Omental fat pad (tissue), 4 donors: ENCODE measurements at places on chromosomes 16 and 17.

GRCh38 chr17:2107506-2107905 is 52.6 kb downstream of the HIC1 start:
- no peak for DNase-seq

GRCh38 chr16:66475232-66475631 is 48.1 kb downstream of the BEAN1 start:
- DNase-seq, result no peak

DNA sequence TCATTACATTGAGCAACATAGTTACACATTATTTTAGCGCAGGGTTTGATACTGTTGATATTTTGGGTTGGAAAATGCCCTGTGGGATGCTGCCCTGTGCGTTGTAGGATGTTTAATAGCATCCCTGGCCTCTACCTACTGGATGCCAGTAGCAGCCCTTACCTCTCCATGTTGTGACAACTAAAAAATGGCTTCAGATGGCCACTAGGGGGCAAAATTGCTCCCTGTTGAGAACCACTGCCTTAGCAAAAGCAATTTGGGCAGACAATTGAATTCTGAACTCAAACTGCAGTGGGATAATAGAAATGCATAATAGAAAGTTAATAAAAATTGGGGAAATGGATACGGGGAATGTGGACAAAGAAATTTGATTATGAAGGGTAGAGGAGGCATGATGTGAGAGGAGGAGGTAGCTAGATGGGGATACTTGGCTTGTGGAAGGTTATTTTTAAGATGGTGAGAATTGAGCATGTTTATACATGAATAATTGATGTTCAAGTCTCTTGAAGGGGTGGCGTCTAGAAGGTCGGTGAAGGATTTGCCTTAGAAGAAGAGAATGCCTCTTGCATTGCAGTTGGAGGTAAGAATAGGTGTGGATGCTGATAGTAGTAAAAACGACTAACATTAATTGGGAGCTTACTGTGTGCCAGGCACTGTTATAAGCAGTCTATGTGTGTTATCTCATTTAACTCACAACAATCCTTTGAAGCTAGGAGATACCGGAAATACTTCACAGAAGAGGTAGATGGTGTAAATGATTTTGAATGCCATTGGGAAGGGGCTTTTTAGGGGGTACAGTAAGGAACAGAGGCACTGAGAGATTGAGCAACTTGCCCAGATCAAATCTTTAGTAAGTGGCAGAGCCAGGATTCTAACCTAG is 19.0 kb downstream of the HEATR9 start:
- no peak for DNase-seq

DNA sequence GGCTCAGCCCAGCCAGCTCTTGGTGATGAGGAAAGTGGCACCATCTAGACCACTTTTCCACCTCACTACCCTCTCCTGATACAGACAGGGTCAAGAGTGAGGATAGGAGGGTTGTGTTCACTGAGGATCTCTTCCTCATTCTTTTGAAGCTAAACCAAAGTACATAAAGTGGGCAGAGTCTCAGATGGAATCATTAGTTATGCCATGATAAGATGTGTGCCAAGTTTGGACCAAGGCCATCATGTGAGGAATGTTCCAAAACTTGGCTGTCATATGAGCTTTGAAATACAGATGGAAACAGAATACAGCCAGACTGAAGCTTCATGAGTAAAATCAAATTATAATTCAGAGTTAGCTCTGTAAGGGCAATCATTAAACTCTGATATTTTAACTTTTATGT is 37.2 kb downstream of the ACSM1 start:
- DNase-seq, result no peak

- DNase-seq, result no peak
These were observed 38.0 kb upstream of the MNT start for GRCh38 chr17:2438823-2439222.

- DNase-seq, result no peak
These were observed 39.0 kb upstream of the AKAP1 start for GRCh38 chr17:57045868-57046704.

GRCh38 chr16:10951026-10951425 is 6.7 kb downstream of the CLEC16A start:
- no peak for DNase-seq

GRCh38 chr17:6495450-6496115 is 51.3 kb downstream of the PIMREG start:
- no peak for DNase-seq

- DNase-seq, result no peak
These were observed 1.2 kb downstream of the GRB2 start for GRCh38 chr17:75404223-75404730.

- DNase-seq, result no peak
These were observed 47.4 kb downstream of the WDR45B start for GRCh38 chr17:82600731-82601446.

- DNase-seq, result no peak
These were observed 133.6 kb downstream of the SNX11 start for GRCh38 chr17:48241131-48241591.

- DNase-seq, result no peak
These were observed 275.9 kb downstream of the STX8 start for GRCh38 chr17:9299695-9300094.

GRCh38 chr17:29240477-29240876 is 6.2 kb upstream of the CRYBA1 start:
- DNase-seq, result no peak

- no peak for DNase-seq
These were observed 61.7 kb downstream of the KPNA2 start for GRCh38 chr17:68097161-68097805.

DNA sequence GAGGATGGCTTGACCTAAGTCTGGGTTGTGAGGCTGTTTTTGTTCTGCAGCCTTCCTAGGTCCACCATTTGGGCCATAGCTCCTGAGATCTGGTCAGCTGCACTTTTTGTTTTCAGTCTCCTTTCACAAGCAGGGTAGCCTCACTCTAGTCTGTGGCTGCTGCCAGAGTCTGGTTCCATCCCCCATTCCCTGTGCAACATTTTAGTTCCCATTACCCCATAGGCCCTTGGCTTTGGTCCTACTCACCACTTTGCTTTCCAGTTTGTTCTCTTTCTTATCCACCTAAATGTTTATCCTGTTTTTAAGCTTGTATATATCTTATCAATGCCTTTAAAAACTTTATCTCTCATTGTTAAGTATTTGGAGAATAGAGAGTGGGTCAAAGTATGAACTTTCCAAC is 6.5 kb upstream of the XYLT2 start:
- no peak for DNase-seq

DNA sequence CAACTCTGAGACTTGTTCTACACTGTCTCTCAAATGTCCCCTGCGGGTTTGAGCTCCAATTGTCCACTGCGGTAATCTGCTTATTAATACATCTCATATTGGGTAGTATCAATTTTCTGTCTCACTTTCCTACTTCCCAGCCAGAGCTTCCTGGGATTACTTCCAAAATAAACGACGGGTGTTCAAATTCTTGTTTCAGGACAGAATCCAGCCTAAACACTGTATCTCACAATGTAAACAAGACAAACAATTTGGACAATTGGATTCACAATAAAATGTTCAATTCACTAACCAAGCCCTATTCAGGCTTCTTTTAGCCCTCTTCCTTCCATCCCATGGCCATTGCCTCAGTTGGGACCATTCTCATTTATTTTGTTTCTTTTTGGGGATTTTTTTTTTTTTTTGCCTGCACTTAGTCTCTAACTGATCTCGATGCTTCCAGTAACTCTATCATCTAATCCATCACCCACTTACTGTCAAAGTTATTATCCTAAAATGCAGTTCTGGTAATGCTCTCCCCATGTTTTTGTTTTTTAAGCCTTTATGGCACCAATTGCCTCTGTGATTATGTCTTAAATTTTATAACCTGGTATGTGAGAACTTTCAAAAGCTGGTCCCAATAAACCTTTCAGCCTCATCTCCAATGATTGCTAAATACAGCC is 2.0 kb upstream of the VAT1L start:
- DNase-seq, result no peak

- no peak for DNase-seq
These were observed 114.4 kb downstream of the SOCS1 start for GRCh38 chr16:11141409-11142260.

DNA sequence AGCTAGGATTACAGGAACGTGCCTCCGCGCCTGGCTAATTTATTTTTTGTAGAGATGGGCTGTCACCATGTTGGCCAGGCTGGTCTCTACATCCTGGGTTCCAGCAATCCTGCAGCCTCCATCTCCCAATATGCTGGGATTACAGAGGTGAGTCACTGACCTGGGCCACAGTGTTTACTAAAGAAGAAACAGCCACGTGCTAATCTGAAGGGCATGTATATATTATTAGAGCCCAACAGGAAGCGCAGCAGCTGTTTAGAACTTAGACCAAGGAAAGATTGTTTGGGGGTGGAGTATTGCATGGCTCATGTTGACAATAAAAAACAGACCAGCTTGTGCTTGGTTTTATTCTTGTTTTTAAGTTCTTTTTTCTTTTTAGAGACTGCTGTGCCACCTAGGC is 60.2 kb downstream of the HAPSTR1 start:
- no peak for DNase-seq

GRCh38 chr16:67726106-67727034 is 7.3 kb upstream of the GFOD2 start:
- no peak for DNase-seq

- no peak for DNase-seq
These were observed 7.0 kb downstream of the KATNB1 start for GRCh38 chr16:57742543-57742942.

DNA sequence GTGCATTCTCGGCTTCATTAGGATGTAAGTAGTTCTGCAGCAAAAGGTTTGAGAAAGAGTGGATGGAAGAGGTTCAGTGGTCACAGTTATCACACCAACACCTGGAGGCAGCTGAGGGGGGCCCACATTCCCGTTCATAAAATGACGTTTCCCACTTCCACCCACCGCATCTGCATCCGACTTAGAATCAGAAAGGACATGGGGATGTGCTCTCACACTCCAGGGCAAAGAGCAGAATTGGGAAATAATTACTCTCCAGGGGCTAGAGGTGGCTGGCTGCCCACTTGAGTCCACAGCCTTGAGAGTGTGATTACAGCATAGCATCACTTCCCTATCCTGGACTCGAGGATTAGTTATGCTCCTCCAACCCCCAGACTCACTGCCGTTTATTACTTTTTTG is 122.0 kb downstream of the CPPED1 start:
- no peak for DNase-seq

DNA sequence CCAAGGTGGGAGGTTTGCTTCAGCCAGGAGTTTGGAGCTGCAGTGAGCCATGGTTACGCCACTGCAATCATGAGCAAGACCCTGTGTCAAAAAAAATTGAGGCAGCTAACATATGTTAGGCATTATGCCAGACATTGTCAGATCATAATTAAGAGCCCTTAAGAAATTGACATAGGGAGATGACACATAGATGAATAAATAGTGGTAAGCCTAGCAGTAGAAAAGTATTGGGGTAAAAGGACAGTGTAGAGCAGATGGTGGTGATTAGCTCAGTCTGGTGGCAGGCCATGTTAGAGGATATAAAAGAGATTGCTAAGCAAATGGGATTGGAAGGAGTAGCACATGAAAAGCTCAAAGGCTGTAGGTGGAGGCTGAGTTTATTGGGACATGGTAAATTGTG is 22.6 kb downstream of the SRCAP start:
- no peak for DNase-seq

DNA sequence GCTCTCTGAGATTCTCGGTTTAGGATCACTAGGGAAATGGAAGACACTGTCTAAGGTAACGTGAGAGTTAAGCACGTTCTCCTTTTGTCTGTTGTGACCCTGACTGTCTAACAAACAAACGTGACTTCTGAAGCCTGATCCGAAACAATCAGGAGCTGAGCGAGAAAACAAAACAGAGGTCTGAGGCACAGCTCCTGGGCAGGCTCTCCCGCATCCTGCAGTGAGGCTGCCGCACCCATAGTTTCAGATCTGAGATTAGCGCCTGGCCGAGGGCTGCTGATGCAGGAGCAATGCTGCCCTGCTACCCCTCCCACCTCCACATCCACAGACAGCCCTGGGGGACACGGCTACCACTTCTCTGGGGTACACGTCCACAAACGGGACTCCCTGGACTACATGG is 46.7 kb downstream of the RNF157 start:
- no peak for DNase-seq

DNA sequence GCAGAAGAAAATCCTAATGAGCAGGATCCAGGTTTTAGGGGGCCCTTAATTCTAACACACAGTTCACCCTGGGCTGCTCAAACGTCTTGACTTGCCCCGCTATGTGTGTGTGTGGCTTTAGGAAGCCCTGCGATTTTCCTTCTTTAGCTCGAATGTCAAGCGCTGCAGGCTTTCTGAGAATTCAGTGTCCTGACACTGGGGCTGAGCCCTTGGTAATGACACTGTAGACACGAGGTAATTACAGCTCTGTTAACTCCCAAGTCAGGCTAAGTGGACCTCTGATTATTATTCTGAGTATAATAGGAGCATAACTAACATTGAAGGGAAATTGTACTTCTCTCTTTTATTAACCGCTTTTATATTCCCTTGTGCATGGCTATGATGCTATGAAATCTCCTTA is 202.1 kb downstream of the RBFOX1 start:
- no peak for DNase-seq

DNA sequence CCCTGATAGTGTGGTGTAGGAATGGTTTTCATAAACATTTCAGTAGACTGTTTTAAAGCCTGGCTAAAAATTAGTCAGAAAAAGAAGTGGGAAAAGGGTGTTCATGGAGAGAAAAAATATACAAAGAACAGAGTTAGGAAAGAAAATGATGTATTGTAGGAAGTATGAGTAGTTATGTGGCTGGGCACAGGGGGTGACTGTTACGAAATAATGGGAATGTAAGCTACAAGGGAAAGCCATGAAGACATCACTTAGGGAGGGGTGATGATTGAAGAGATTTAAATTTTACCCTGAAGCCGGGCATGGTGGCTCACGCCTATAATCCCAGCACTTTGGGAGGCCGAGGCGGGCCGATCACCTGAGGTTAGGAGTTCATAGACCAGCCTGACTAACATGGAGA is 55.3 kb downstream of the NUP88 start:
- no peak for DNase-seq

DNA sequence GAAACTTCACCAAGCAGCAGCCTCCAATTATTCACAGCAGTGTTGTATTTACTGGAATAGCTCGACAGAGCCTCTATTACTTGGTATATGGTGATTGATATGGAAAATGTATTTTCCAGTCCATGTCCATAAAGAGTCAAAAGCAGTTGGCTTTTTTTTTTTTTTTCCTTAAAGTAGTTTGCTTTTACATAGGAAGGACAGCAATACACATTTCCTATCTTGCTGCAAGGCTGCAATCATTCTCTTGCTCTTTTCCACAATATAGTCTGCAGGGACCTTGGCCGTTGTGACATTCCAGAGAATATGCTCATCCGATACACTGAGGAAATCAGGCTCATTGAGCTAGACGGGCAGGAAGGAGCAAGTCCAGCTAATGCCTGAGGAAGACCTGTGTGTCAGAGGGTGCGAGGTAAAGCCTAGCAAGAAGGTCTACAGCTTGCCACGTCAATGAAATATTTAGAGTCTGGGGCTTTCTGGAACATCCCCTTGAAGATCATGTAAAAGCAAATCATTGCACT is 131.1 kb downstream of the ENGASE start:
- no peak for DNase-seq

- DNase-seq, result no peak
These were observed 46.4 kb downstream of the TNFRSF13B start for GRCh38 chr17:16925461-16926060.

DNA sequence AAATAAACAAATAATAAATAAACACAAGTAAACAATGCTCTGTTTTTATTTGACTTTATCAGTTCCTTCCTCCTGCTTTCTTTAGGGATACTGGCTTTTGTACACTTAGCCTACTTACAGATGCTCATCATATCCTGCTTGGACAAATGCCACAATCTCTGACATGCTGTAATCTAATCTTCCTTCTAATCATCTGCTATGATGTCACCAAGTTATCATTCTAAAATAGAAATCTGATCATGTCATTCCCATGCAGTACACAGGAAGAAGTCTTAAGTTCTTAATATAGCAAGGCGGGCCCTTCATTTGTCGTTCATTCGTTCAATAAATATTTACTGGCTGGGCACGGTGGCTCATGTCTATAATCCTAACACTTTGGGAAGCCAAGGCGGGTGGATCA is 9.1 kb upstream of the UBB start:
- DNase-seq, result no peak
